ENCODE measurements at places on chromosomes 16 and 17. TPM values are rescaled to one million over a fixed set of nuclear protein-coding genes. Genes with fewer than 3 reads are reported as not detected.

DNA sequence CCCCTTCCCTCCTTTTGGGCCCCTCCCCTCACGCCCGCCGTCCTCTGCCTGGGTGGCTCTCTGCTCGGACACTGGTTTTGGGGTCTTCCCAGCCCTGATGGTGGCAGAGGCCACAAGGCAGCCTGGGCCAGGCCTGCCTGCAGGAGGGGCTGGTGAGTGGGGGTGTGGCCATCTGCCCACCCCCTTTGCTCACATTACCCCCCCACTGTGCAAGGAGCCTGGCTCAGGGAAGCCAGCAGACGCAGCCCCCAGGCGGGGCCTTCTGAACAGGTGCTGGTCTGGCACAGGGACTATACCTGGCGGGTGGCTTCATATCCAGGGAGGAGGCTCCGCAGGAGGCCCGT is 10.7 kb upstream of the ZFPM1 start:
- DNase-seq: no peak

GRCh38 chr17:53092072-53092471 is 730.7 kb upstream of the KIF2B start:
- DNase-seq: no peak

GRCh38 chr16:72455743-72456659 is 284.0 kb upstream of the PMFBP1 start:
- DNase-seq: peak; percentile 48

The PLXDC1 gene
- not detected for total RNA-seq

The NSF gene
- total RNA-seq: 33.8 TPM

Data from lung microvascular endothelial cell (primary cell).